ENCODE measurements at places on chromosomes 13 and 19.

DNA sequence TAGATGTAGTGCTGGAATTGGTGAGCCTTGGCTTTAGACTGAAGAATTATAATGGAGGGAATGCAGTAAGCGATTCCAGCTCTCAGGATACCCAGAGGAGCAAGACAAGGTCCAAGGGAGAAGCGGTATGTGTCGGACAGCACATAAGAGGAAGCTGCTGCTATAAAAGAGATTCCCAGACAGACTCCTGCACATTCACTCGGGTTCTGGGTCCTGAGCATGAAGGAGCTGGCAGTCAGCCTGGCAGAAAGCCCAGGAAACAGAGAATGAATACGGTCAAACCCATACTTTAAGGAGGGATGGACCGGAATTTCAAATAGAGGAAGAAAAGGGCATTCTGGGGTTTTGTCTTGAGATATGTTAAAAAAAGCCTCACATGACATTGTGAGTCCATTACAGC, 308.3 kb downstream of the DNAJC15 start:
- no peak for DNase-seq

- DNase-seq: no peak
These were observed 1251.0 kb upstream of the PCDH9 start for GRCh38 chr13:68481130-68481529.

- DNase-seq: peak; percentile 40
These were observed 49.0 kb upstream of the OXGR1 start for GRCh38 chr13:97043302-97043701.

DNA sequence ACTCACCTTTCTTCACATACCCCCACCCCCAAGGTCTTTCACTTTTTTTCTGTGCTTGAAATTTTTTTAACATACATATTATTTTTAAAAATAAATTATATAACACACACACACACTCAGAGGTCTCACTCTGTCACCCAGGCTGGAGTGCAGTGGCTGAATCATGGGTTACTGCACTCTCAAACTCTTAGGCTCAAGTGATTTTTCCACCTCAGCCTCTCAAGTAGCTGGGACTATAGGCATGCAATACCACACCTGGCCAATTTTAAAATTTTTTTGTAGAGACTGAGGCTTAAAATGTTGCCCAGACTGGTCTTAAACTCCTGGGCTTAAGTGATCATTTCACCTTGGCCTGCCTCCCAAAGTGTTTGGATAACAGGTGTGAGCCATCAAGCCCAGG, 32.9 kb upstream of the ZNF429 start:
- no peak for DNase-seq

DNA sequence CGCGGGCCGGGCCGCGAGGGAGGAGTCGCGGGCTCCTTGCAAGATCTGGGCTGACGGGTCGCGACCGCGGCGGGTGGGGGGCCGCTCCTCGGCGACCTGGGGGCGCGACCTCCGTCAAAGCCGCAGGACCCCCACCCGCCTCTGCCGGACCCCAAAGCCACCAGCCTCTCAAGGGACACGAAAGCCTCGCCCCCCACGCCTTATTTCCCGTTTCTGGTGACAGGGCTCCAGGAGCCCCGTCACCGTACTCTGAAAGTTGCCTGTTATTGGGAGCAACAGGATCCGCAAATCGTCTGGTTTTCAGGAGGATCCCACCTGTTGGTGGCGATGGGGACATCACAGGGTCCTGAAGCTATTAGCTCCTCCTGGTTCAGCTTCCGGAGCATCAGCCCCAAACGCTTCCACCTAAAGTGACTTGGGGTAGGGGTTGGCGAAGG, 530 bp downstream of the MAU2 start:
- DNase-seq: peak; percentile 15

GRCh38 chr13:78137404-78138142, 218.9 kb upstream of the EDNRB start:
- DNase-seq: peak; percentile 55

GRCh38 chr13:109256866-109257760, 529.3 kb downstream of the IRS2 start:
- peak; percentile 86 for DNase-seq

DNA sequence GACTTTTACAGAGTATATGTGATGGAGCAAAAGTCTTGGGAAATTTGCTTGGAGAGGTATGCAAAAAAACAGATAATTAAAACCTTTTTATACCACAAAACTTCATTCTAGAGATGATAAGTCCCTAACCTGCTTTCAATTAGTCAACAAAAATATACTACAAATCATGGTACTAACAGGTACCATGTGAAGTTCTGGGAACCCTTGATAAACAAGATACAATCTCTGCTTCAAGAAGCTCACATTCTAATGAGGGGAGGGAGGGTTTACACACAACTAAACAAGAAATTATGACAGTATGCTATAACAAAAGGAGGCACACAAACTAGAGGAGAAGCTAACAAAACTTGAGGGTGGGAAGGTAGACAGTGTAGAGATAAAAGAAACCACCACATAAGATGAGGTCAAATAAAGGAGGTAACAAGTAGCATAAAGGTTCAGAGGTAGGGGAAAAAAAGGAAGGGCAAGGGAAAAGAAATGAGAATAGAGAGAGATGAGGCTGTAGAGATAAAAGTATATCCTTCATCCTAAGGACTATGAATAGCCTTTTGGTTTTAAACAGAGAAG, 91.4 kb downstream of the MYCBP2 start:
- no peak for DNase-seq

GRCh38 chr19:1266916-1267476, 2.1 kb upstream of the CIRBP start:
- peak; percentile 58 for DNase-seq

GRCh38 chr13:90365130-90365529, 982.4 kb upstream of the MIR17HG start:
- DNase-seq: no peak

Measured in RPMI7951 (cell line).